ENCODE measurements at places on chromosomes 4 and X. TPM values are rescaled to one million over a fixed set of nuclear protein-coding genes. Genes with fewer than 3 reads are reported as not detected.

H2BW2 gene
- not detected for total RNA-seq

TCP11X2 gene
- total RNA-seq = not detected

FGF13 gene
- total RNA-seq = not detected

SHOX gene
- not detected for total RNA-seq

TMEM33 gene
- 86.8 TPM for total RNA-seq

CXCL11 gene
- 0.18 TPM for total RNA-seq

CXorf49 gene
- total RNA-seq = not detected

IBSP gene
- not detected for total RNA-seq

FGFR3 gene
- total RNA-seq = 0.07 TPM

VSIG1 gene
- total RNA-seq = 1.9 TPM

FGFBP2 gene
- total RNA-seq = 3.5 TPM

REELD1 gene
- 0.18 TPM for total RNA-seq

CXCL5 gene
- total RNA-seq = not detected

GRID2 gene
- total RNA-seq = not detected

PCDH10 gene
- not detected for total RNA-seq

GSX2 gene
- not detected for total RNA-seq

DDIT4L gene
- not detected for total RNA-seq

ZDHHC15 gene
- total RNA-seq = 0.26 TPM

FGF2 gene
- total RNA-seq = 1.5 TPM

NRK gene
- not detected for total RNA-seq

CT83 gene
- not detected for total RNA-seq

FAM184B gene
- 0.02 TPM for total RNA-seq

GYPB gene
- not detected for total RNA-seq

LDB2 gene
- total RNA-seq = not detected

HEPH gene
- total RNA-seq = not detected

STAP1 gene
- total RNA-seq = 0.40 TPM

C1QTNF7 gene
- total RNA-seq = not detected

GUCY1B1 gene
- total RNA-seq = not detected

CLGN gene
- total RNA-seq = not detected

RHOXF2 gene
- total RNA-seq = not detected

PNMA5 gene
- total RNA-seq = not detected

TRIM60 gene
- total RNA-seq = not detected

CXCL13 gene
- 2.3 TPM for total RNA-seq

MFAP3L gene
- total RNA-seq = 3.0 TPM

CLDN34 gene
- not detected for total RNA-seq

ARHGAP36 gene
- total RNA-seq = not detected

MAGEA4 gene
- not detected for total RNA-seq

HTN3 gene
- total RNA-seq = not detected

GRIA2 gene
- total RNA-seq = not detected

UGT2B15 gene
- total RNA-seq = not detected

MAGED4B gene
- total RNA-seq = 2.1 TPM

CPLX1 gene
- total RNA-seq = 0.13 TPM

KLB gene
- total RNA-seq = not detected

EXOC1L gene
- not detected for total RNA-seq

TEX13C gene
- not detected for total RNA-seq

SLC6A8 gene
- total RNA-seq = 1.0 TPM

CCKAR gene
- not detected for total RNA-seq

TNIP3 gene
- total RNA-seq = 13.7 TPM

FAM47C gene
- total RNA-seq = not detected

TSPAN7 gene
- total RNA-seq = 0.18 TPM

RPS6KA6 gene
- 0.35 TPM for total RNA-seq

SMARCA1 gene
- total RNA-seq = 0.11 TPM

COL4A6 gene
- not detected for total RNA-seq

PTCHD1 gene
- not detected for total RNA-seq

CDX4 gene
- not detected for total RNA-seq
